Colonic mucosa (tissue), 4 donors: ENCODE measurements at places on chromosomes 2 and 18. TPM values are rescaled to one million over a fixed set of nuclear protein-coding genes. Genes with fewer than 3 reads are reported as not detected.

DNA sequence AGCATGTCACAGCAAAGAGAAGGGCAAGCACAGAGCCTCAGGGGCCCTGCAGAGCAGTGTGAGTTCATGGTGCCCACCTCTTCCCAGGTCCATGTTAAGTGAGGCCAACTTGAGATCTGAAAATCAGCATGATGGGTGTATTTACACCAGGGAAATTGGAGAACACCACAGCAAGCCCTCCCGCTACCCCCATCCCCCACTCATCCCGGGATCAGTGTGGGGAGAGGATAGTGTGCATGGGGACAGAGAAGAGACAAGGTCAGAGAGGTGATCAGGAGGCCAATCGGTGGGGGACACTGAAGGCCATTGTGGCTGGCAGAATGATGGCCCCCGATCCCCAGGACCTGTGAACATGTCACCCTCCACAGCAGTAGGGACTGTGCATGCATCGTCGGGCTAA is 54.7 kb downstream of the PTGR3 start:
- no peak for DNase-seq

CD8B gene
- total RNA-seq, result 1.5 TPM

IMP4 gene
- 117 TPM for total RNA-seq

DNA sequence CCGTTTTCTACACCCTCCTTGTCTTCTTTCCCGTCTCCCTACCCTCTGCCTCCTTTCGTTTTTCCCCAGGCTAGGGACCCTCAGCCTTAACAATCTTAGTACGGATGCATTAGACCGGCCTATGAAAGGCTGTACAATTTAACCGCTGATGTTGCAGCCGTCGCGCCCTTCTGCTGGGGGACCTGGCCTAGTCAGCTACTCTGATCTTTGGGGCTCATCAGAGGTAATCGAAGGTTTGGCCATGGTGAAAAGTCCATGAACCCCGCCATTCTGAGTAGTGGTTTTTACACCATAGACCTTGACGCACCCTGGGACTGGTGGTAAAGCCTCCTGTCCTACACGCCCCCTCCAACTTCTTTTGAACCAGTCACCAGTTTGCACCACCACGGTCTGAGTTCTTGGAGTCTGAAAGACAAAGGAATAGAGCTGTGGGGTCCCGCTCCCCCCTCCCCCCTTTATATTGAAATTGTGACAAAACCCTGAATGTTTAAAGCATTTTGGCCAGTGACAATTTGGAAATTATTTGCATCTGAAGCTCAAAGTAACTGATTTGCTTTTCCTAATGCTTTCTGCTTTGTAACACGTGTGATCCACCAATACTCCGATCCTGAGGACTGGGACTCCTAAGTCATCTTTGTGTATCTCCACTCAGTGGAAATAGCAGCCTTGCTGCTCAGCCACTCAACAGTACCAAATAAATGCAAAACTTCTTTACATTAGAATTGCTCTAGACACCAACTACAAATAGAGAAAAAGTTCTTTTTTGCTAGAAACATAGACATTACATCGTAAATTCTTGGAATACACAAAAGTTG is 642 bp upstream of the SRSF7 start:
- DNase-seq, result no peak

MTCL1 gene
- total RNA-seq, result 2.3 TPM

GRCh38 chr18:11154368-11154989 is 5.1 kb upstream of the PIEZO2 start:
- DNase-seq, result no peak

GRCh38 chr2:229910832-229911412 is 10.9 kb downstream of the TRIP12 start:
- no peak for DNase-seq

REG1B gene
- not detected for total RNA-seq

WNT6 gene
- total RNA-seq, result 0.37 TPM

CDH19 gene
- total RNA-seq, result 3.6 TPM

DNA sequence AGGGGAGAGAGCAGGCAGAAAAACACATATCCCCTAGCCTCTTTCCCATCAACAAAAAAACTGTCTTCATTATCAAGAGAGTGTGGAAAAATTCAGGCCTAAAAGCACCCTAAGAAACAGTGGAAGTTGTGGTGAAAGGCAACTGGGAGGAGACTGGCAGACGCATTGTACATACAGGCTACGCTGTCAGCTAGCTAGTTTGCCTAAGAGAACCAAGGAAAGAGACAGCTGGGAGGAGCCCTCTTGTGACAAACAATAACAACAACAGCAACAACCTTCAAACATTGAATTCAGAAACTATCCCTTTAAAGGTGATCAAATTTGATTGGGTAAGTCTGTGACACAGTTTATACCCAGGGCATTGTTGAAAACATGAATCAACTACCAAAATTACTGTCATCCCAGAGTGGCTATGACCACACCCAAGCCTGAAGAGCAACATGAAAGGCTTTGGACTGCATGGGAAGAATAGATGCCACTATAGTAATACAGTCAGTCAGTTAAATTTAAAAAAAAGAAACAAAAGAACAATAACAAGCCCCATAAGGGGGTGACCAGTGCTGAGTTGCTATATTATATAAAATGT is 88.9 kb upstream of the CRIM1 start:
- no peak for DNase-seq

REEP1 gene
- total RNA-seq, result 1.8 TPM

C1GALT1C1L gene
- 0.27 TPM for total RNA-seq

GRCh38 chr2:156455361-156455975 is 19.3 kb downstream of the GPD2 start:
- no peak for DNase-seq

DNA sequence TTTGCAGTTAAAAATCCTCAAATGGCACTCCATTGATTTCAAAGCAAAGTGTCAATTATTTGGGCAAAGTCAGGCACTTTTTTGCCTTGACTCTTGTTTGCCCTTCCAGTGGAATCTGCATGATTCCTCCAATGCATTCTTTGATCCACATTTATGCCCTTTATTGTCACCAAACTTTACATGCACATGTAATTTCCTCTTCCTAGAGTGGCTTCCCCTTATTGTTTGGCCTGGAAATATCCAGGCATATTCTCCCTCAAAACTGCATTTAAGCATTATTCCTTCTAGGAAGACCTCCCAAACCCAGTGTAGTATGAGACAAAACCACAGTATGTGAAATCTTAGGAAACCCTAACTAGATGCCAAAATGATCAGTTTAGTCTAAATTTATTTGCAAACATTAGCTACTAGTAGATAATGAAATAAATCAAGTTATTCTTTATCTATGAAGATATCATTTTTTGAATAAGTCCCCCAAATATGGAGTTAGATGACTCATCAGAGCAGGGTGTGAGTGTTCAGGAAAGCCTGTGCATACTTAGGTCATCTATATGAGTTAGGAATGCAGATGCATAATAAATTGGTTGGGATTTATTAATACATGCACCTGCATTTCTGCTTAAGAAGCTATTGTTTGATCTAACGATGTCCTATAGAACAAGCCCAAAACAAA is 433.3 kb upstream of the TCF4 start:
- DNase-seq, result no peak

DNA sequence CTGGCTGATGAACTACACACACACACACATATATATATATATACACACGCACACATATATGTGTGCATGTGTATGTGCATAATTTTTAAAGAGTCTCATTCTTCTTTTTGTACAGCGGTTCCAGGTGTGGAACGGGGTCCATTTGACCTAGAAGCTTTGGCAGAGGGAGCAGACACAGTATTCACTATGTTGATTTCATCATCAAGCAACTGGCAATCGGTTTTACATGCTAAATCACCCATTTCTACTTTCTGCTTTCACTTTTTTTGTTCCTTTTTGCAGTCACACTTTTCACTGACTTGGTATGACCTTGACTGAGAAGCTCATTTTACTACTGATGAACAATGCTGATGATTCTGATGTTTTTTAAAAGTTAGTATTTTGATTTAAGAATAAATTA is 63.0 kb upstream of the PGAP1 start:
- no peak for DNase-seq

KCNS3 gene
- 10.7 TPM for total RNA-seq

B3GNT7 gene
- total RNA-seq, result 258 TPM

DNA sequence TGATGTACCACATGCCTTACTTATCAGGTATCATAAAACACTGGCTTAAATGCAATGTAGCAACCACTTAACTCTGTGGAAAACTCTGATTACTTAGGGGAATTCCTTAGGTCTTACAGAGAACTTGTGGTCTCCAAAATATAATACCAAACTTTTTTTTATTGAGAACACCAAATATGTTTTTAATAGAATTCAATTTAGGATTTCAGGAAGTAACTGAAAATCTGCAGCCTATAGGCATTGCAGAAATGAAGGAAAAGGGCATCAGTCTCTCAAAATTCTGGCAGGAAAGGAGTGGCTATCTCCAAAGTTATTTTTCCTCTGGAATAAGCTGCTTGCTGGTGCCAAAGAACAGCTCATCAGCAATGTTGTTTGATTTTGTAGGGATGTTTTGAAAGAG is 105.3 kb upstream of the UGP2 start:
- DNase-seq, result no peak

DNA sequence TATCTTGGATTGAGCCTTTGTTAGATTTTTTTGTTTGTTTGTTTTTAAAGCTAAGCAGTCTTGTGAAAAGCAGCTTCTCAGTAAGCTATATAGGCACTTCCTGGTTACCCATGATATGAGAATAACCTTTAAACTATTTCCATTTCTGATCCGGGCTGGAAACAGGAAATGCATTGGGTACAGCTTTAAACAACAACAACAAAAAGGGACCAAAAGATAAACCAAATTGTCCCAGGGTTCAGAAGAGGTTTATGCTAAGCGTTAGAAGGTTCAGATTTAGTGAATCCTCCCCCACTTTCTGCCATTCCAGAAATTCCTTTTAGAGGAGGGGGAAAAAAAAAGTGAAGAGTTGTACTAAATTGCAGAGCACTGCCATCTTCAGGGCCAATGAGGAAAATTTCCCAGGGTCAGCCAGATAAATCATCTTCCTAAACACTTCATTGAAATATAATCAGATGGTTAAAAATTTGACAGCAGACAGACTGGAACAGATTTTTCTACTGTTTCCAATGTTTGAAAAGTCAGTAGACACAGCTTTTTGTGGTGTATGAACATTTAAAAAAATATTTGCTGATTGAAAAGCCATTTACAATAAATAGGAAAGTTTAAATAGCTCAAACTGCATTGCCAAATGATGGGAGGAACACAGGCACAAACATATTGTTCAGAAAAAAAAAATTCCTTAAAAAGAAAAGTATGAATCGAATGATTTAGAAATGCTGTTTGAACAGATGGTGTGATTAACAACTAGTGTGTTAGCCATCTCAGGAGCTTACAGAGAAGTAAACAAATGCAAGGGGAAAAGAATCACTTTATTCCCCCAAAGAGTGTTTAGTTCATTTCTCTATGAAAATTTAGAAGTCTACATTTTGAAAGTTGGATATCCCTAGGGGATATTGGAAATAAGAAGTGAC is 189.9 kb upstream of the TANK start:
- DNase-seq, result peak; percentile 33

HOXD4 gene
- total RNA-seq, result 3.6 TPM

HOXD13 gene
- 0.77 TPM for total RNA-seq

COLEC12 gene
- total RNA-seq, result 1.9 TPM

DNA sequence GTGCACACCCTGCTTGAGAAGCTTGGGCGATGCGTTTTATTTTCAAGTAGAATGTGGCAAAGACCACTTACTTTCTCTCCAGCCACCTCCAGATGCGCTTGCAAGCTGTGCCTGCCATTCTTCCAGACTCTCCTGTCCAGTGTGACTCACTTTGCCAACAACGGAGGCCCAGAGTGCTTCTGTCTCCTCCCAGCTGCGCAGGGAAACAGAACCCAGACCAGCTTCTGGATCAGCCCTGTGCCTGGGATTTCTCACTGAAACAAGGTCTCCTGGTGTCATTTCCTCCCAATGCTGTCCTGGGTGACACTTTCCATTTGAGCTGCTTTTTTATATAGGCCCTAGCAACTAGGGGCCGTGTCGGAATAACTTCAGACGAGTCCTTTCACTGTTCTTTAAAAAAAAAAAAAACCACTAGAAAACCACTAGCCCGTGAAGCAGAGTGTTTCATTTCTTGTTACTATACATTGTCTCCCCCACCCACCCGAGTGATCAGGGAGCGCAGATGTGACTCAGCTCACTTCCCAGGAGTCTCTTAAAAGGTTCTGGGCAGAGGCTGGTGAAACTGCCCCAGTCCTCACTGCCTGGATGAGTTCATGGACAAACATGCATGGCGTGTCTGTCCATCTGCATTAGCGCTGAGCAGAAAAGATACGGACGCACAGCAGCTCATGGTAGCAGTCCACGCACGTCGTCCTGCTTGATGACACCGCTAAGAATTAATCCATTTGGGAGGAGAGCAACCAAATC is 25.3 kb upstream of the RPL31 start:
- no peak for DNase-seq

DNA sequence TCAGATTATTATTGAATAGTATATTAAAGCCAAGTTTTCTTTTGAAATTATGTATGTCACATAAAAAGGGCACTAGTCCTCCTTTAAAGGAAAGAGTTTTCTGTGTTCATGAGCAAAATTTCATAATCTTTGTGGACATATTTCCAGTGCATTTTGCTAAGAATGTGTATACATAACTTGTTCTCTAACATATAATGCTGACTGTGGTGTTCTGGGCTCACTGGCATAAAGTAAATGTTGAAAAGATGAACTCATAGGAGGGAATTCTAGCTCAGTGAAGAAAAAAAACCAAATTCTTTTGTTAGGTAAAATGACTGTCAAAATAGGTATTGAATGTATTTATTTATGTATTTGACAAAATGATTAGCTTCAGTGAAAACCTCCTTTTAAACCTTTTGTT is 6.2 kb downstream of the KCNJ13 start:
- DNase-seq, result no peak

MEP1B gene
- 1.8 TPM for total RNA-seq

MC2R gene
- total RNA-seq, result not detected

DNA sequence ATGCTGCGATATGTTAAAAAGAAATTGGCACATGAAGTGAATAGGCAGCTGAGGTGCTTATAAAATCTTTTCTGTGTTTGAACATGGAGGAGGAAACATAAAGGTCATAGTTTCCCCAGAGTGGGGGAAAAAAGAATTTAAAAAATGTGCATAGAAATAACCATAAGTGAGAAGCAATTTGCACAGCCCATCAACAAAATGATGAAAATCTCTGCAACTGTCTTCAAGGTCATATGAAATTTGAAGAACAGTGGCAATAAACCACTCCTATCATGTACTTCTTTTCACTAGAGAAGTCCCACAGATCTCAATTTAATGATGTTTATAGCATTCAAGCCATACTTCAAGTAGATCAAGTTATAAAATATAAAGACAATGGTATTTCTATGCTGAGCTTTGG is 46.7 kb upstream of the ZNF804A start:
- no peak for DNase-seq

DNA sequence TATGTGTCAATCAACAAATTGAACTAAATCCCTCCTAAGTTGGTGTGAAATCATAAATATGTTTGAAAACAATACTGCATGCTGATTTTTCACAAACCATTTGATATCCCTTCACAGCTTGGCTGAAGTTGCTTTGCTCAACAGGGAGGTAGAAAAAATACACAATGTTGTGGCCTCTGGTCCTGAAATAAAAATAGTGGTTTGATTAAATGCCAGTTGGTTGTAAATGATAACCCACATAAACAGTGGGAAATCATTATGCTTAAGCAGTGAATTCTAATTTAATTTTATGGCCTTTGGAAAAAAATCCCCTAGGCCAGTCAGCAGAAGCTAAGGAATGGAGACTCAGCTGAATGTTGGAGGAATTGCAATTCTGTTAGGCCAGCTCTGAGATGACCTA is 359.4 kb upstream of the CWC22 start:
- no peak for DNase-seq

RAB6C gene
- total RNA-seq, result not detected

GRCh38 chr2:39469807-39470206 is 32.7 kb upstream of the MAP4K3 start:
- peak; percentile 37 for DNase-seq
